ENCODE measurements at places on chromosomes 5 and 9.

DNA sequence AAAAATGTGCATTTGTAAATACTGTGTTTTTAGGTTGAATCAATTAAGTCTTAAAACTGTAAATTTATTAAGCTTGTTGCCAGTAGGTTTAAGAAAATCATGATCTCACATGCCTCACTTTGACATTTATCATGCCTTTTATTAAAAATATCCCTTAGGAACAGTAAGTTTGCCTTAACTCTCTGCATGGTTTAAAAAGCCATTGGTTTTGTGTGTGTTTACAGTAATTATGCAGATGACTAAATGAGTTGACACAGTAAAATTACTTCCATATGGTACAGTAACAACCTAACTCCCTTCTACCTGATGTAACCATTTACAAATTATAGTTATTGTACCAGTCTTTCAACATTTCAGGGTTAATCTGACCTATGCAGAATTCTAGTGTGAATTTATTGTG is 6.5 kb downstream of the RPS6 start:
- no peak for ATAC-seq

GRCh38 chr5:154097031-154097430 is 58.3 kb downstream of the MFAP3 start:
- ATAC-seq = no peak

GRCh38 chr5:79831381-79832309 is 142.0 kb downstream of the CMYA5 start:
- no peak for ATAC-seq

DNA sequence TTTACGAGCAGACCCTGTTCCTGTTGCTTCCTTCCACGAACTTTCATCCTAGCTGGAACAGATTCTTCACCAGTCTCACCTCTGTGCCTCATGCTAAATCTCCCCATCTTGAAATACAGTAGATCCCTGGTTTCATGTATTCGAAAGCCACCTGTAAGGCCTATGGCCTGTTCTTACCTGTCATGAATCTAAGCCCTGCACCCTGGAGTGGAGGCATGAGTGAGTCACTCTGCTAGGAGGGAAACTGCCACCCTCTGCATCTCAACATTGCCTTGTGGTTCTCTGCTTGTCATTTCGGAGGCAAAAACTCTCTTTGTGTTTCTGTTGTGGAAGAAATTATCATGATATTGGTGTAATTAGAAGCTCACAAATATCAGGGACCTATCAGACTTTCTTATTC is 320.0 kb downstream of the ENC1 start:
- no peak for ATAC-seq

DNA sequence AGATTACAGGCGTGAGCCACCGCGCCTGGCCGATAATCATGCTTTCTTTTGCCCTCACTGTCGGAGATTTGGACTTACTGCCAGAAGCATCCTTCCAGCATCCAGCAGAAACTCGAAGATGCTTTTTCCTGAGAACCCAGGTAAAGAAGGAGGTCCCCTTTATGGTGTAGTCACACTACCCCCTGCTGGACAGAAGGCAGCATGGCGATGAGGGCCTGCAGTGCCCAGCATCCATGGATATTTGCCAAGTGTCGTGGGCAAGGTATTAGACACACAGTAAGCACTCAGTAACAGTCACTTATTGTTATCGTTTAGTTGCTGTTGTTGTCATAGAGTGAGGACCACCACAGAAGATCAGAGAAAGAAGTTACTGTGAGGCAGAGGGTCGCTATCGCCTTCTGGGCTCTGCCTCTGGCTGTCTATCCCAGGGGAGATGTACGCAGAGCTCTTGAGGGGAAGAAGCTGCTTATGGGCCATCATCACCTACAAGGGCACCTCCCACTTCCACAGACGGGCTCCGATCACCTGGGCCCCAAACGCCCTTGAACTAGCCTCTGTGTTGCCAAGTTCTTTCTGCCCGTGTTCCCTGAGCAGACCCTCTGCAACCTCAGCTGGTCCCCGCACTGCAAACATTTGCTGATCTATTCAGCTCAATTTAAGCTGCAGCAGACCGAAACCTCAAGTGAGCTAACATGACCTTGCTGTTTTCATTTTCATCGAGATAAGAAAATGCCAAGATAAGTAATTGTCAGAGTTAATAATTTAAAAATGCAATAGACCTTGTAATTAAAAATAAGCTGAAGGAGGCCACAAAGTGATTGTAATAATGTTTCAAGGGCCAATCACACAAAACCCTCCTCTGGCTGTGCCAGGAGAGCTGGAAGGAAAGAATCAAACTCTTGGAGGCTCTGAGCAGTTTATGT is 23.9 kb downstream of the C5orf15 start:
- peak; percentile 38 for ATAC-seq

GRCh38 chr9:86376016-86376415 is 21.8 kb upstream of the TUT7 start:
- no peak for ATAC-seq

DNA sequence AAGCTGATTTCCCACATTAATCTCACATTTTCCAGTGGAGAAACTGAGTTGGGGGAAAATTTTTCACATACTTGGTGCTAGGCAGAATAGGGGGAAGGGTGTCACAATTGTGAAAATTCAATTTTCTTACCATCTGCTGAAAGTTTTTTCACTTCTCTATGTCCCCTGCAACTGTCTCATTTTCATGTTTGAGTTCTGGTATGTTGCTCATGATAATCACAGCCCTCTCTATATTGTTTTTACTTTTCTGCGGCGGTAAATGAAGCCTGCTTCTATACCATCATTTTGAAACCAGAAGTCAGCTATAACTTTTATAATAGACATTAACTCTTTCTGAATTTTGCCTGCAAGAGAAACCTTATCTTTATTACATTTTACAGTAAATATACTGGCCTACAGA is 1664.5 kb downstream of the EFNA5 start:
- ATAC-seq = no peak

- ATAC-seq = peak; percentile 96
Observed at GRCh38 chr9:133406480-133407307, 11.1 kb downstream of the REXO4 start.

DNA sequence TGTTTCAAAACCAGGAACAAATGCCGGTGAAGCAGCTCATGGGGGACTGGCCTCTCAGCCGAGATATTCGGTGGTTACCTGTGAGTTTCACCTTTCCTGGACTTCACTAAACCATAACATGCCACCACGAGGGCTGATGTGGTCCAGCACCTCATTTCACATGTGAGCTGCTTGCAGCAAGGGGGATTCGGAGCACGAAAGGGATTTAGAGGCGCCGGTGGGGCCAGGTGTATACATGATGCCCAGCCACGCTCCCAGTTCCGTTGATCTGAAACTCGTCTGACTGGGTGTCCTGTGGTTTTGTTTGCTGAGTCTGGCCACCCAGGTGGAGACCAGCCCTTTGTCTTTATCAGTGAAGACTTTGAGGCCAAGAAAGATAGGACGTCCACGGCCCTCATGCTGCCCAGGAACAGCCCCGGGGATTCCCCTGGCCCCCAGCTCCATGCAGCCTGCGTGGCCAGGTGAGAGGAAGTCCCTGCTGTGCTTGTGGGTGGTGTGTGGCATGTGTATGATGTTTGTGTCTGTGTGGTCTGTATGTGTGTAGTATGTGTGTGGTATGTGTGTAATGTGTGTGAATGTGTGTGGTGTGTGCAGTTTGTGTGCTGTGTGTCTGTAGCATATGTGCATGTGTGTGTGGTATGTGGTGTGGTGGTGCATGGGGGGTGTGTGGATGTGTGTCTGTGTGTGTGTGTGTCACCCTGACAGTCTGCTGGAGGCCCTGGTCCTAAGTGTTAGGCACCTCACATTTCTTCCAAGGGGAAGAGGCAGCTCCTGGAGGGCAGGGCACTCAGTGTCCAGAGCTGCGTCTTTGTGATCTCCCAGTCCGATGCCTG is 23.4 kb downstream of the PHF2 start:
- ATAC-seq = no peak

GRCh38 chr5:143606043-143606752 is 202.7 kb upstream of the NR3C1 start:
- ATAC-seq = peak; percentile 89

DNA sequence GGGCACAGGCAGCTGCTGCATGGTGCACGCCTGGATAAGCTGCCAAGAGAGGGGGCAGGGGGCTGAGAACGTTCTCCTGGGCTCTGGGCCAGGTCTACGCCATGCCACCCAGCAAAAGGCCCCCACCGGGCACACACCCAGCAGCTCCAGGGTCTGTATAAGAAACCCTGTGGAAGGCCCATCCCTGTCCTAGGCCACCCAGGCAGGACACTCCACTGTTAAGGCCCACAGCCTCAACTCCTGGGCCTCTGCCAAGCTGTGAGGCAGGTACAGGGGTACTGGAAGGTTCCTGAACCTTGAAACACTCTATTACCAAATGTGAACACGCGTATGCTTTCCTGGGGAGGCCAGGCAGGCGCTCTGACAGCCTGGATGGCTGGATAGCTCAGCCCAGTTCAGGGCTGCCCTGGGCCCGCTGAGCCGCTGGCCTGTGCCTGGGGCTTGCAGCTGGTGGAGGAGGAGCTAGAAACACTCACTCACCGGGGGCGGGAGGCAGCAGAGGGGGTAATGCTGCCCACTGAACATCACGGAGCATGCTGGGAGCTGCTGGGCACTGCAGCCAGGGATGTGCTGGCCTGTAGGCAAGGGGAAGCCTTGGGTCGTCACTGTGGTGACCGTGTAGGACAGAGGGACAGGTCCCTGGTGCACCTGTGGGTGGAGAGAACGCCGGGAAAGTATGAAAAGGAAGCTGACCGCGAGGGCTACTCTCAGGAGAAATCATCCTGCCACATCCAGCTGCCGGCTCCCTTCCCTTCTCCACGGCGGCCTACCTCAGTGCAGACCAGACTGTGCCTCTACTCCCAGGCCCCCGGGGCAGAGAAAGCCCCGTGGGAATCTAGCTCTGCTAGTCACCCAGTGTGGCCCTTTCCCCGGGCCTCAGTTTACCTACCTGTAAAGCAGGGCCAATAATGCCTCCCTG is 6.0 kb downstream of the RNF44 start:
- peak; percentile 39 for ATAC-seq

GRCh38 chr9:126763130-126763764 is 41.6 kb upstream of the ZBTB43 start:
- no peak for ATAC-seq

DNA sequence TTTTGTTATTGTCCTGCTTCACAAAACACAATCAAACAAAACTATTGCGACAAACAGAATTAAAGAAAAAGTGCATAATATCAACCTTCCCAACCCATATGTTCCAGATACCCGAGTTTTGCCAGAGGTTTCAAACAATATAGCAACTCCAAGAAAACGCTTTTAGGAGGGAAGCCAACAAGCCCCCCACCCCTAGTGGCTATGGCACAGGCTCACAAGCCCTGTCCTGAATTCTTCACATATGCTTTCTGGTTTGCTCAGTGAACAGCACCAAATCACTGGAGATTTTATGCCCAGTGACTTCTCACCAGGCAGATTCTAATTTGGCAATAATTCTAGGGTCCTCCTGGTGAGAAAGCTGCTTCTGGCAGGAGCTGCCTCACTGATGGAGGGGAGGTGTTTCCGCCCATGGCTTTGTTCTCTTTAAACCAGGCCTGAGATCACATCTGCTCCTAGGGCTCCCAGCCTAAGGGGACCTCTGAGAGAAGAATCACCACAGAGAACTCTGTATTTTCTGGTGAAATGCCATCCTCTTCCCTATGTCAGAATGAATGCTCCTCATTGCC is 1982.4 kb downstream of the EFNA5 start:
- no peak for ATAC-seq

- no peak for ATAC-seq
Observed at GRCh38 chr5:16313761-16314160, 134.2 kb upstream of the MARCHF11 start.

GRCh38 chr5:135399794-135400542 is 937 bp upstream of the MACROH2A1 start:
- no peak for ATAC-seq

GRCh38 chr5:60521376-60522291 is 178.3 kb downstream of the DEPDC1B start:
- ATAC-seq = no peak

- ATAC-seq = peak; percentile 69
Observed at GRCh38 chr5:119367502-119368237, 11.9 kb downstream of the TNFAIP8 start.

DNA sequence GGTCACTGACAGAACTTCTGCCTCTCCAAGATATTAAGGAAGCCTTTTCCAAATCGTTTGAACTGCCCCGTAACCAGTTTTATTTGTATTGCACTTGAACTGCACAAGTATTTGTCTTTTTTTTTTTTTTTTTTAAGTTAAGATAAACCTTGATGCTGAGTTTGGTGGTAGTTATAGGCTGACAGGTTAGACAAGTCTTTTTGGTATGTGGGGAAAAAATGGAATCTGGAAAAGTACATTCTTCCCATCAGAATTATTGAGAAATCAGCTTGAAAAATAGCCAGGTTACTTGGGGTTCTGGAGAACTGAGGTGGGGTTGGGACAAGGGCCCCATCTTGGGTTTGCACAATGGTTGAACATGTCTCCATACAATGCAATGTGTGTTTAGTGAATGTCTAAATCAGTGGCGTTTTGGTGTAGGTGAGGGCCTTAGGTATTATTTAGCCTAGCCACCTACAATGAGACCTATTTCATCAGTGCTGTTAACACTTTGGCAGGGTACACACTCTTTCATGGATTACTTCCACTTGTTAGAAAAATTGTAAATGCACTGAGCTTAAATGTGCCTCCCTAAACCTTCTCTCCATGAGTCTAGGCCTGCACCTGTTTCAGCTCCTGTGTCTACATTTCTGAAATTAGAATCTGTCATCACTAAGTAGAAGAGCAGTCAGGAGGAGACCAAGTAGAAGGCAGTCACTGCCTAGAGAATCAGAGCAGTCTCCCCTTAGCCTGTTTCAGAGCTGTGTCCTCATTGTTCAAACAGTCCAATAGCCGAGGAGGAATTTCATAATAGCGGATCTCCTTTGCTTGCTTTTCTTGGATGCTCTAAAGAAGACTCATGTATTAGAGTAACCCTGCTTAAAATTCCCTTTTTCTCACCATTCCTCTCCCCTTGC is 140.0 kb upstream of the HMHB1 start:
- no peak for ATAC-seq

DNA sequence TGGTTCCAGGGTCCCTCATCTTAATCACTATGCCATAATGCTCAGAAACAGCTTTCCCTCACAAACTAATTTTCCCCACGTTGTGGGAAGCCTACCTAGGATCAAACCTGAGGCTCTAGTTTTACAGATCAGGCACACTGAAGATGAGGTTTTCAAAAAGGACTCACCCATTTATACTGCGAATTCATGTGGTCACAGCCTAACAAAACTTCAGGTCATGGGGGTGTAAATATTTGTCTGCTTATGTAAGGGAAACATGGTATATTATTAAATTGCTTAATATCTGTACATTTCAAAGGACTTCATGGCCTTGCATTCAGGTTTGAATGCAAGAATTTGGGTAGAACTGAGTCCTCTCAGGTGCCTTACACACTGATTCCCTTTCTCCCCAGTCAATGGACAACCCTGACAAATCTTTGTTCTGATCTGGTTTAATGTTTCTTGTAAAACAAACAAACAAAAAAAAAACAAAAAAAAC is 12.1 kb downstream of the ZFAND5 start:
- ATAC-seq = no peak

GRCh38 chr5:56962286-56962685 is 10.4 kb upstream of the MIER3 start:
- no peak for ATAC-seq

- ATAC-seq = no peak
Observed at GRCh38 chr9:109033941-109034700, 20.8 kb upstream of the CTNNAL1 start.

GRCh38 chr5:51378448-51379330 is 4.6 kb upstream of the ISL1 start:
- no peak for ATAC-seq

GRCh38 chr9:8651070-8651845 is 851.7 kb upstream of the DMAC1 start:
- ATAC-seq = no peak
